CD4-positive, alpha-beta T cell treated with Interleukin-1 beta for 1 hour (primary cell): ENCODE measurements at places on chromosomes 1 and 21.

GRCh38 chr21:46226146-46226545, 2.4 kb downstream of the LSS start:
- DNase-seq = no peak

GRCh38 chr21:27595716-27596115, 628.8 kb upstream of the ADAMTS5 start:
- no peak for DNase-seq

DNA sequence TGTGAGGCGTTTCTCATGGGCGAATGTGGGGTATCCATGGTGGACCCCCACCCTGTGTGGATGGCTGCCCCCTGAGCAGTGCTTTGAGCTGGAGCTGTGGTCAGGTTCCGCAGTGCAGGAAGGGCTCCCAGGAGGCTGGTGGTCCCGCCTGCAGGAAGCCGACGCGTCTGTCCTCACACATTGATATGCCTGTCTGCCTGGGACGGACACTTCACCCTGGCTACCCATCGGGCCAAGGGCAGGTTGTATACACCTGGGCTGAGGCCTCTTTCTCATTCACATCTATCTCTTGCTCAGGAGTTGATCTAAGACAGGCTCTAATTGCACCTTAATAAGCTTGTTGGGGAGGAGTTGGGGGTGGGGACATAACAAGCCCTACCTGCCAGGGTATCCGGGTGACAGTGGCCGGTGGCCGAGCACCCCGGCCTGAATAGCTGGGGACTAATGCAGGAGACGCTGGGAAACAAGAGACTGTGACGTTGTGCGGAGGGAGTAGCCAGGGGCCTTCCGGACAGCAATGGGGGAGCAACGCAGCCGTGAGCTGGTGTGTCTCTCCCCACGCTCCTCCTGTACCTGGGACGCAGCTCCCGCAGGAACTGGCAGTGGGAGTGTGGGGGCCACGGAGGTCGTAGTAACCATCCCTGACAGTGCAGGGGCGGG, 21.7 kb downstream of the PDXK start:
- no peak for DNase-seq

GRCh38 chr1:179447489-179447888, 81.7 kb downstream of the AXDND1 start:
- DNase-seq = no peak

DNA sequence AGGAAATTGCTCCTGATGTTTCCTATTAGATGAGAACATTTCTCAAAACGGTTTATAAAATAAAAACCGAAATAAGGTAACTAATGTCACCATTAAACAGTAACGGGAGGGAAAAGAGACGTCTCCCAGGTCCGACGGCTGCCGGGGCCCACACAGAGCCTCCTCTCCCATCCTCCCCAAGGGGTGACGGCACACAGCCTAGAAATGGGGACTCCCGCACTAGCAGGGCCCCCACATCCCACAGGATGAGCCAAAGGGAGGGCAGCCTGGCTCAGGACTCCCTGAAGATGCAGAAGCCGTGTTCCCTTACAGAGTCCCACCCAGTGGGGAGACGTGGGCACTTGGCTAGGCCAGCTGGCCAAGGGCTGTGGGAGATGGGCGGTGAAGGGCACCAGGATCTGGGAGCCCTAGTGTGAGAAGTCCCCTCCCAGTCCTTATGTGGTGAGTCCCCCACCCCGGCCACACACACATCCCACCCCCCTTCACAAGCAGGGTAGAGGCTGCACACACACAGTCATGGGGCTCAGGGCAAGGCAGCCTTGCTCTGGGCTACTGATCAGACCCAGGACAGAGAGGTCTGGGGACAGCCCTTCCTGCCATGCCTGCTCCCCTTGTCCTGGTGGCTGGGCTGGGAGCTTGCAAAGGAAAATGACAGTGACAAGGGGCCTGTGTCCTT, 3.3 kb downstream of the KRTAP10-3 start:
- no peak for DNase-seq

DNA sequence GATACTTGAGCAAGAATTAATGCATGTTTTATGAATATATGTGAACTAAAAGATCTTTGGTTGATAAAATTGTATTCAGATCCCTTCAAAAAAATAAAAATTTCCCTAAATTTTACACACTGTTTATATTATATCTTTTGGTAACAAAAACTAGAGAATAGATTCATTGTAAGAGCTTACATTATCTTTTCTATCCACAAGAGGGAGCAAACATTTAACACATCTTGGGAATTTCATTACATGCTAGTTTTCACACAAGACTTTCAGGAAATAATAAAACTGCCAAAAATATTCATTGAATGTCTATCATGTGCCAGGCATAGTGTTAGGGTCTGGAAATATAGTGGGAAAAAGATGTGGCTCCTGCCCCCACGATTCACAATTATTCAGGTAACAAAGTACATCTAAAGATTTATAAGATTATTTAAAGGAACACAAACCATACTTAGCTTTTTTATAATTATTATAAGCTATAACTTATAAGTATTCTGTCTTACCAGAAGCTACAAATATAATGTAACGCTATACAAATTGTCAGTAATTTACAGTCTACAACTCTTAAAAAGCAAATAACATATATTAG, 30.6 kb downstream of the FAF1 start:
- no peak for DNase-seq

GRCh38 chr1:119987112-119987511, 82.3 kb downstream of the NOTCH2 start:
- no peak for DNase-seq

DNA sequence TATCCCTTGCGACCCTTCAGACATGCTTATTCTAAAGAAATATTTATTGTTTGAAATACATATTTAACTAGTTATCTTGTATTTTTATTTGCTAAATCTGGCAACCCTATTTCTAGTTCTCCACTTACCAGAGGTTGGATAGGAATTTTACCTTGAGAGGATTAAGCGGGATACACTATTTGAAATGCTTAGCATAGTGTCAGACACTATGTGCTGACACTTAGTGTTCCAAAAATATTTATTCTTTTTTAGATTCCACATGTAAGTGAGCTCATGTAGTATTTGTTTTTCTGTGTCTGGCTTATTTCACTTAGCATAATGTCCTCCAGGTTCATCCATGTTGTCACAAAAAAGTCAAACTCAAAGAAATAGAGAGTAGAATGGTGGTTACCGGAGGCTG, 78.7 kb downstream of the NTMT2 start:
- DNase-seq = no peak

GRCh38 chr1:39348278-39348677, 143.2 kb upstream of the BMP8A start:
- no peak for DNase-seq

DNA sequence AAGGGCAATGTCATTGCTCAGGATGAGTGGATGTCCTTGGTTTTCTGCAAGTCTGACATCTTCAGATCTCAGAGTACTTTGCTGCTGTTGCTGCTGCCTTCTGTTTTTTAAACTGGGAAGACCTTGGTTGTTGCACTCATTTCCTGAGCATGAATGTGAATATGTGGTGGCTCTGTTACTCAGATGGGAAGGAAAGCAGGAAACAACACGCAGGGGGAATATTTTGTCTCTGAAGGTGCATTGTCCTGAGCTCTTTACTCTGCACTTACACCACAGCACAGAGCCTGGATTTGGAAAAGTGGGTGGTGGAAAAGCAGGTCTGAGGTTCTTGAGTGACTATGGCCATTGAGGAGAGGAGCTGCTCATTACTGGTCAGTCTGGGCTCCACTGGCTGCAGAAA, 36.3 kb downstream of the PTGFRN start:
- no peak for DNase-seq

DNA sequence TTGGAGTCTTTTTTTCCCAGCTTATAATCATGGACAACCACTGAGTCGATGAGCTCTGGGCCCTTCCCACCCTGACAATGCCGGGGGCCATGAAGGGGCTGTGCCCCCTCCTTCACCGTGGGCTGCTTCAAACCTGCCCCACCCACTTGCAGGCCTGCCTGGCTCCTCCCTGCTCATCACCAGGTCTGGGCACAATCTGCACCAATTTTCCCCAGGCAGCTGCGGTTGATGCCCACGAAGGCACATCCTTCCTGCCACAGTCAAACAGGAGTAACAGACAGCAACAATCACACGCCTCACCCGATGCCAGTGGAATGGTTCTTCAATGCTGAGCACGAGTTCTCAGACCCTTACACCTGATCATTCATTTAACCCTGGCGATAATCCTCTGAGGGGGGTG, 18.9 kb downstream of the PGLYRP3 start:
- DNase-seq = peak; percentile 10

- DNase-seq = no peak
Measured at GRCh38 chr1:213569816-213570150, 418.0 kb upstream of the PROX1 start.

GRCh38 chr1:167482184-167482583, 36.1 kb downstream of the CD247 start:
- peak; percentile 44 for DNase-seq

DNA sequence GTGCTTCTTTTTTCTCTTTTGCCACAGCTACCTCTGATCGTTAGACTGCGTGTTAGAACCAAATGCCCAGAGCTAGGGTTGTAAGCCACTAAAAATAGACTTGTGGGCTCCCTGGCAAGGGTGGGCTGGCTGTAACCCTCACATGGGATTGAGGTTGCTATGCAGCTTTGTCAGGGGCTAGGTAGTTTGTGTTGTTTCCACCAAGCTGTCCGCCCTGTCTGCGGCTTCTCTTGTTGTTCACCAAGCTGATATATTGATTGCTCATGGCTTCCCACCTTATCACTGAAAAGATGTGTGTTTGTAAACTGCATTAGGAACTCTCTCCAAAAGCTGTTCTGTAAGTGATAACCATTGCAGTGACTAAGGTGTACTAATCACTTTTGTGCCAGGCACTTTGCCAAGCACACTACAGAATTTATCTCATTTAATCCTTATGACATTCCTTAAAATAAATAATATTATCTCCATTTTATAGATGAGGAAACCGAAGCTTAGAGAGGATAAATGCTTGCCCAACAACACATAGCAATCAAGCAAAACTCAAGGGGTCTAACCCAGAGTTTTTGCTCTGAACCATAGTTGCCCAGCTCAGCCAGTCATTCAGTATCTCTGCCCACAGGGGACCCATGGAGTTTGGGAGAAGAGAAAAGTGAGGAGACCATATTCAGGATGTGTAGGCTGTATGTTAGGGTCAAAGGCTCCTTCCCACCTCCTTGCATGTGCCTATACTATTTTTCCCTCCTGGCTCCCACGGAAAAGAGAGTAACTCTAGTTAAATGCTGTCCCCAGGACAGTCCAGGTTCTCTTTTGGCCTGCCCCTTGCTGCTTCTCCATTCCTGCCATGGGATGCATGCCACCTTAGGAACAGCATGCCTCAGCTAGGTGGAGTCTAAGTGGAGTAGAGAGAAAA, 42.2 kb upstream of the TARBP1 start:
- DNase-seq = no peak

DNA sequence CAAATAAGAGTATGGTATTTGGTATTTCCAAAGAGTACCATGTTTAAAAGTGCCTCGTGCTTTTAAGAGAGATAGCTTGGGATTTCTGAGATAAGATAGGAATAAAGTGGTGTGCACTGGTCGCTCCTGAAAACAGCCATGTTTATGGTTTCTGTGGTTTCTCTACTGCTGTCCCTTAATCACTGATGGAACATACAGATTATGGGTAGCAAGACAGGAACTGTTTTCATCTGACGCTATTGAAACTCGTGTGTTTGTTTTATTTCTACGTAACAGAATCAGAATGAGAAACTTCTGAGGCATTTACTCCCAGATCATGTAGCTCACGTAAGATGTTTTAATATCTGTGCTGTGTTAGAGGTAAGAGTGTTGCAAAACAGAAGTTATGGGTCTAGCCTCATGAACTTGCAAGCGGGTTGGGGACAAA, 126.0 kb downstream of the KIAA0319L start:
- DNase-seq = no peak

DNA sequence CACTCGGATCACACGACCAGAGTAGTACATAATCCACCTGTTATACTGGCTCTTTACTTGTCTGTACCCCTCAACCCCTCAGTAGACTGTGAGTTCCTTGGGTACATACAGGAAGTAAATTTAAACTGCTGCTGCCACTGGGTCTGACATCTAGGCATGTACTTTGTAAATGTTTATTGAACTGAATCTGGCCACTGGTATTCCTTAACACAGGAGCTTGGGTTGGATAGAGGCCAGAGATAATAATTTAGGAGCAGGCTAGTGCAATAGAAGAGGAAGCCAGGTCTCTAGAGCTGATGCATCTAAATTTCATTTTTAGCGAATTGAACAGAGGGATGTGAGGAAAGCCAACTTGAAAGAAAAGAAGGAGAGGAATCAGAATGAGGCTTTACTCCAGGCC, 12.4 kb downstream of the TTC4 start:
- no peak for DNase-seq

- DNase-seq = no peak
Measured at GRCh38 chr1:86515597-86515996, 31.3 kb upstream of the CLCA4 start.

GRCh38 chr1:30008998-30009657, 714.3 kb downstream of the MATN1 start:
- no peak for DNase-seq

DNA sequence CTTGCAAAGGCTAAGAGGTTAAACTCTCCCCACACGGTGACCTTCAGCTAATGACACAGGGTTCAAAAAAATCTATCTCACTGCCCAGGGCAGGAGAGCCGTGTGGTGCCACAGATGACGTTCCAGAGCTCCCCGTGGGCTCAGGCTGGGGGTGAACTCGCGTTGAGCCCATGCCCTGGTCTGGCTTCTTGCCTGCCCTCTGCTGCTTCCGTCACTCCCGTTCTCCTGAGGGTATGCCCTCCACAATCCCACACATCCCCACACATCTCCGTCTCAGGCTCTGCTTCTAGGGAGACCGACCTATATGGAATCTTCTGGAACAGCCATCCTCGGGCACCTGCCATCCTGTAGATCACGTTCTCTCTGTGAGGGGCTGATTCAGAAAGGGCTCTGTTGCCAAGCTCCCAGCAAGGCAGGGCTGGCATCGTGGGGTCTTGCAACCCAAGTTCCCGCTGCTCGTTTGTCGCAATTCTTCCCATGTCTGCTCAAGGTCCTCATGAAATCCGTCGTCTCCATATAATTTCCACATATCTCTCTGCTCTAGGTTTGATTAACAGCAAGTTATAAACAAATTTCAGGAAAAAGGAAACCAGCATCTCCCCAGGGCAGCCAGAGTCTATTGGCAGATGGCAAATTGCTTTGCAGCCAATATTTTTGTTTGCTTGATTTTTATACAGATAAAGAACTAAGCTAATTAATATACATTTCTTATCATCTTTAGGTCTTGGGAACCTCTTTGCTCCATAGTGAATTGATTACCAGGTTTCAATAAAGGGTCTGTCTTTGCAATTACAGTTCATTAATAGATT, 278.2 kb downstream of the PTPRU start:
- DNase-seq = no peak

GRCh38 chr1:77556045-77556444, 126.4 kb downstream of the ZZZ3 start:
- no peak for DNase-seq

GRCh38 chr1:70674941-70675685, 264.0 kb downstream of the CTH start:
- DNase-seq = no peak

DNA sequence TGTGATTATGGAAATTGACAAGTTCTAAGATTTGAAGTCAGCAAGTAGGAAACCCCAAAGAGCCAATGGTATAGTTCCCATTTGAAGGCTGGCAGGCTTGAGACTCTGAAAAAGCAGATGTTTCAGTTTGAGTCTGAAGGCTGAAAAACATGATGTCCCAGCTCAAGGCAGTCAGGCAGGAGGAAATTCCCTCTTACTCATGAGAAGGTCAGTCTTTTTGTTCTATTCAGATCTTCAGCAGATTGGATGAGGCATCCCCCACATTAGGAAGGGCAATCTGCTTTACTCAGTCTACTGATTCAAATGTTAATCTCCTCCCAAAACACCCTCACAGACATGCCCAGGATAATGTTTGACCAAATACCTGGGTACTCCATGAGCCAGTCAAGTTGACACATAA, 372.5 kb upstream of the ST6GALNAC5 start:
- no peak for DNase-seq
